H7 (cell line): ENCODE measurements at places on chromosomes 16 and 17. TPM values are rescaled to one million over a fixed set of nuclear protein-coding genes. Genes with fewer than 3 reads are reported as not detected.

DNA sequence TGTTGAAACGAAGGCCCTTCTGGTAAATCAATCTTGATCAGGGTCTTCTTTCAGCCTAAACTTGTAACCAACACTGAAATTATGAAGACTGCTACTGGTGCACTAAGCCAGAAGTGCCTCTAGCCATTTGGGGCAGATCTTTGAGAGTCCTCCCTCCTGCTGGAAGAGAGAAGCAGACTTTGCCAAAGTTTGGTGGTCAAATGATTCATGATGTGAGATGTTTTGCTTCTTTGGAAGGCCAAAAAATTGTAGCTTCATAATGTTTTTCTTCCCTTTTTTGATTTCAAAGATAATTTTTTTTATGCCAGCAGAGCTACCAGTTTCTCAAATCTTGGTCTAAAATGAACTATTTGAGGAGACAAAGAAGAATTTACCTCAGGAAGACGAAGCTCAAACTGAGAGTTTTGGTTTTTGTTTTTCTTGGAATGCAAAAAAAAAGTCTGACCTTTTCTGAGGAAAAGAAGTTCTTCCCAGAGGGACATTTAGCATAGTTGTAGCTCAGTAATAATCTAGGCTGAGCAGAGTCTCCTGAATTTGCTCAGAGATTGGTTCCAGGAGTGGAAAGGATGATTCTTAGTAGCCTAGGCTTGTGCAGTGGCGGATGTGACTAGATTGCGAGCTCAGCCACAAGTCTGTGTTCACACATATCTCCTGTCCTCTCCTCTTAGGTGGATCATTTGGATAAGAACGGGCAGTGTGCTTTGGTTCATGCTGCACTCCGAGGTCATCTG is 50.9 kb downstream of the CYB561 start:
- DNase-seq = no peak

DNA sequence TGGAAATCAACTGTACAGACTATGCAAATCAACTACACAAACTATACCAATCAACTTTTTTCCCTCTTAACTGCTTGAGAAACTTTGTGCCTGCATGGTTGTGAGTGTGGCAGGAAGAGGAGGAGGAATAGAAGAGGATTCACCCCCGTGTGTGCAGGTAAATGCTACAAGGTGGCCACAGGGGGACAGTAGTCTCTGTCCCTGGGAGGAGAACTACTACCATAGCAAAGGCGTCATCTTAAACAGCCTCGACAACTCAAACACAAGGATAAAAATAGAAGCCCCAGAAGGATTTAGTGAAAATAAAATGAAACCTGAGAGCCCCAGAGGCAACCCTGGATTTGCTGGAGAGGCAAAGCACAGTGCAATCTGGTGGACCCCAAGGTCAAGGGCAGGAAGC is 199.5 kb upstream of the DYNLRB2 start:
- DNase-seq = peak; percentile 42

DNA sequence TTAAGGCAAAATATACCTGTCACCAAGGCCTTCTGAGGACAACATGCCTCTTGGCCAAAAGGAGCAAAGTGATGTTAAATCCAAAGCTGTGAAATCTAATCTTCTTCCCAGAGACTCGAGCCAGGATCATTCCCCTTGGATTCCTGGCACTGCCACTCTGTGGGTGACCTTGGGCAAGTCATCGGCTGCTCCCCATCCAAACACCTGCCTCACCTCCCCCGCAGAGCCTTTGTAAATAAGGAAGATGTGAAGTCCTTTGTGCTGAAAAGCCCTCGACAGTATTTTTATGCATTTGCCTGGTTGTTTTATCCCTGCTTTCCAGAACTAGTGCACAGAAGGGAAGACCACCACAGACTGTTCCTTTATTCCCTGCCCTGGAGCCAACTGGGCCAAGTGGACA is 5.4 kb upstream of the CEP295NL start:
- DNase-seq = no peak

DNA sequence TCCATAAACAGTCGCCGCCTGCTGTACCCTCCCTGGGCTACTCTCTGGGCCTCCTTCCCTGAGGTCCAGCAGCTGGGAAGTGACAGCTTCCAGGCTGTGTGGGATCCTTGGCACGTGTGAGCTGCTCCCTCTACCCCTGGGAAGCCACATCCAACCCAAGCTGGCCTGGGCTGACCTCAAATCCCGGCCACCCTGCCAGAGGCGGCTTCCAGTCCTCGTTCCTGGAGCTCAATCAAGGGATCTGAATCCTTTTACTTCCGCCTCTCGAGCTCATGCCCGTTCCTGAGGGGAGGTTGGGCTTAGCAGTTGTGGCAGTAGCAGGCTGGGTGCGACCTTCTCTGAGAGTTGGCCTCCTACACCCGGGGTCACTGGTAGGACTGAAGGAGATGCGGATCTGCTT is 82.5 kb downstream of the NETO2 start:
- DNase-seq = no peak

GRCh38 chr17:34307110-34307509 is 12.1 kb upstream of the CCL8 start:
- no peak for DNase-seq

GRCh38 chr16:23394141-23394831 is 58.7 kb downstream of the COG7 start:
- DNase-seq = no peak

DNA sequence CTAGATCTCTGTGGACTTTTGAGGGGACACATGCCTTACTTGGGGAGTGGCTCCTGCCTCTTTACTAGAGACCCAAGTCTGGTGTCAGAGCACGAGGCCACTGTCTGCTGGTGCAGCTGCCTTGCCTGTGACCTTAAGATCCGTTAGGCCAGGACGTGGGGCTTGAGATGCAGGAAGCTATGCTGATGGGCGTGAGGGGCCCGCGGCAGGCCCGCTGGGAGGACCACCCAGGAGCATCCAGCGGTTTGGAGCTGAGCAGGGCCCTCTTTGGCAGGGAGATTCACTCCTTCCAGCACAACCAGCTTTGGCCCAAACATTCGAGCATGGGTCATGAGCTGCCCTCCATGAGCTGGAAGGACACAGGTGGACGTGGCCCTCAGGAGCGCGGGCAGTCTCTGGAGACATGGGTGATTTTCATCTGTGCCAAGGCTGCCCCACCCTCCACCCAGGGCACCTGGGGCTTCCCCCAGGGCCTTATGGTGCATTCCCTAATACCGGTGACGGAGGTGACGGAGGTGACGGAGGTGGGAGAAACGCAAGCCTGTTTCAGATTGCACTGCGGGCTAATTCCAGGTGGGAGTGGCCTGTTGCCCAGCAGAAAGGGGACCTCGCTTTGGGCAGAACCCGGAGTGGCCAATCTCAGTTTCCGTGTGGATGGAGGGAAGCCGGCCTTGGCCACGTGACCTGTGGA is 12.7 kb downstream of the LGALS3BP start:
- peak; percentile 33 for DNase-seq

- no peak for DNase-seq
Observed at GRCh38 chr17:57902800-57903759, 52.1 kb downstream of the CUEDC1 start.

DNA sequence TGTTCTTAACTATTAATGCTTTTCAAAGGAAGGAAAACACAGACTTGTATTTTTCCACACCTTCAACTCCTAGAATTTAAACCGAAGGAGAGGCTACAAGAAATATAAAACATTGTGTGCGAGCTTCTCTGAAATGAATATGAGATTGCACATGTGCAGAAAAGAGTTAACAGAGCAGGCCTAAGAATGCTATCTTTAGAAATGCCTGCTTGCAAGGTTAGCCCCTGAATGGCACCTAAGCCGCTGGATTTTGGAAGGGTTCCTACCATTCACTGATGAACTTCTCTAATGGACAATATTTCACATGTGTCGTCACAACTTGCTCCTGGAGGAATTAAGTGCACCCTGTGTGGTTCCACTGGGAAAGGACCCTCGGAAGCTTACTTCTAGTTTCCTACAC is 69.3 kb downstream of the FBXL20 start:
- no peak for DNase-seq

DNA sequence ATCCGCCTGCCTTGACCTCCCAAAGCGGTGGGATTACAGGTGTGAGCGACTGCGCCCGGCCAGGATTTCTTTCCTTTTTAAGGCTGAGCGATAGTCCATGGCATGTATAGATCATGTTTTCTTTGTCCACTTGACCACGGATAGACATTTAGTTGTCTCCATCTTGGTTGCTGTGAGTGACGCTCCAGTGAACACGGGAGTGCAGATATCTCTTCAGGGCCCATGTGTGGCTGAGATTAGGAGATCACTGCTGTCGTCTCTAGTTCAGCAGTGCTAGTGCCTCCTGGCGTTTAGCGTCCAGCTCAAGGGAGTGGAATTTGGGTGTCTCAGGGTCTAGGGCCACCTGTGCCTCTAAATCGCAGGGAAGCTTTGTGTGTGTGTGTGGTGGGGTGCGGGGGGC is 41.5 kb downstream of the ABCC1 start:
- DNase-seq = no peak

DNA sequence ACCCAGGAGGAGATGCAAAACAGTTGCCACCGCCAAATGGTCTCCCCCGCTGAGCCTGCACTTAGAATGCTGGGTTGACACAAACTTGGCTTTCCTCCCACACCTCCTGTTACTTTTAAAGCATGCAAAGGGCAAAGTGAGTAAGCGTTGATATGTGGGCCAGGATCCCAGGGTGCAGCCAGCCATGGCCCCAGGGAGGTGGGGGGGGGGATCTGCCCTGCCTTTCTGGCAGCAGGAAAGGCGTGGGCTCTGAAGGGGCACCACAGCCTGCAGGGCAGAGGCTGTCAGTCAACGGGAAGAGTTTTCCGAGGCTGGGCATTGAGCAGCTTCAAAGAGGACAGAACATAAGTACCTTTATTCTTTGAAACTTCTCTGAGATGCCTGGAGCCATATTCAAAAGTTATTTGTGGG is 142.3 kb downstream of the ABCC12 start:
- no peak for DNase-seq

DNA sequence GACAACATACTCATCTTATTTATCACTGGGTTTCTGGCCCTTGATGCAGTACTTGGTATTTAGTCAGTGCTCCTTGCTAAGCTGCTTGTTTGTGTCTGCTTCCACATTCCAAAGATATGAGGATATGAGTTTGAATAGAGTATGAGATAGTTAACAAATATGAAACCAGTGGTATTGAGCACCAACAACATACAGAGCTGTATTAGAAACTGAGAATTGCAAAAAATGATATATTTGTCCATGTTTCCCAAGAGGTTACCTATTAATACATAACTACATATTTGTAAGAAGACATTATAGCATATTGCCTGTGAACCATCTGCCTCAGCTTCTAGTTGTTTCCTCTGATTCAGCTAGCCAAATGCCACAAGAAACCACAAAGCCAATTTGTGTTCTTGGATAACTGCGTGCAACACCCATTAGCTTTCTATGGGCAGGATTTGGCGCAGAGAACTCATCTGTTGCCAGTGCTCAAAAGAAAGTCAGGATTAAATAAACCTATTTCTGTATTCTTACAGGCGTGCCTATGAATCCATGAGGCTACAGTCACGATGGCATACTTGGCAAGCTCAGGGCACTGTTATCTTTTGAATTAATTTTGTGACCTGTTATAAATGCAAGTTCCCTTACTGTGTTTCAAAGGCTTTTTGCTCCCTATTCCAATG is 194.4 kb downstream of the MAP2K6 start:
- DNase-seq = no peak

DNA sequence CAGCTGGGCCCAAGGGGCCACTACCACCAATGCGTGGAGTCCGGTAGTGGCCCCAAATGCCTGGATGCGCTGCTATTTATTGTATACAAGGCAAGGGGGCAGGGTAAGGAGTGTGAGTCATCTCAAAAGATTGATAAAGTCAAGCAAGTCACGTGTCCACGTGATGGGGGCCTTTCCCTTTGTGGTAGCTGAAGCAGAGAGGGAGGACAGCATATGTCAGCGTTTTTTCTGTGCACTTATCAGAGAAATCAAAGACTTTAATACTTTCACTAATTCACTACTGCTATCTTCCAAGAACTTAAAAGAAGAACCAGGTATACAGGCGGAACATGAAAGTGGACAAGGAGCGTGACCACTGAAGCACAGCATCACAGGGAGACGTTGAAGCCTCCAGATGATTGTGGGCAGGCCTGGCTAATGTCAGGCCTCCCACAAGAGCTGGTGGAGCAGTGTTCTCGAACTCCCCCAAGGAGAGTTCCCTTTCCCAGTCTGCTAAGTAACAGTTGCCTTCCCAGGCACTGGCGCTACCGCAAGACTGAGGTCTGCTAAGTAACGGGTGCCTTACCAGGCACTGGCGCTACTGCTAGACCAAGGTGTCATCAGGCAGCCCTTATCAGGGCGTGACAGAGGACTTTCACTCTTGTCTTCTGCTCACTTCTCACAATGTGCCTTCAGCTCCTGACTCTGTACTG is 10.8 kb upstream of the ASB16 start:
- no peak for DNase-seq

GRCh38 chr16:67967958-67968399 is 458 bp downstream of the SLC12A4 start:
- DNase-seq = peak; percentile 89

GRCh38 chr17:13694934-13695333 is 93.2 kb upstream of the HS3ST3A1 start:
- DNase-seq = no peak

Gene SPATA20
- 31.0 and 42.6 TPM in 2 replicates for total RNA-seq

Gene CA5A
- total RNA-seq = not detected in 2 replicates

Gene KRTAP9-6
- not detected in 2 replicates for total RNA-seq

Gene ZFP1
- total RNA-seq = 6.1 and 9.7 TPM in 2 replicates

Gene CXCL16
- total RNA-seq = 0.42 and 2.0 TPM in 2 replicates
